Skin of body (tissue), 3 donors: ENCODE measurements at places on chromosomes 12 and 14. TPM values are rescaled to one million over a fixed set of nuclear protein-coding genes. Genes with fewer than 3 reads are reported as not detected.

DNA sequence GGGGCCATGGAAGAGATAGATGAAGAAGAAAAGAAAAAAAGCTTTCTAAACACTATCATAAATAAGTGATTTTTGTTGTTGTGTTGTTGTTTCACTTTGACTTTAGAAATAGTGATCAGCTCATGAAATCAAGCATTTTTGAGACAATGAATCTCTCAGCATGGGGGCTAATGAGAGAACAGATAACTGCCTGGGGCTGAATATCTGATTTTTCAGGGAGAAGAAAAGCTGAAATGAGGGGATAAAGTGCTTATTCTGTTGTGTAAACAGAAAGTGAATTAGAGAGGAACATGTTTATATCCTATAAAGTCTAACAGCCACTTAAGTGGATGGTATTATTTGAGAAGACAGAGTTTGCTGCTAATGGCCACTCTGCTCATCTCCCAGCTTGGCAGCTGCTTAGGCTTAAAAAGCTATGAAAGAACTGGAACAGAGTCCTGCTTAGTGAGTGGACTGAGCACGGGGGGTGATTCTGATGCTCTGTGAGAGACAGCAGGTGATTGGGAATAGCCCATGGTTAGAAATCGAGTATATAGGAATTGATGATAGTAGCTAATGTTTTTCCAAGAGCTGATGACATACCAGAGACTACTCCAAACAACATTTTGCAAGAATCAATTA lies 646.1 kb upstream of the TMEM132C start:
- DNase-seq = no peak

- DNase-seq = no peak
These were observed 43.5 kb downstream of the COX16 start for GRCh38 chr14:70315942-70316341.

Gene SSTR1
- 0.49 TPM for total RNA-seq

DNA sequence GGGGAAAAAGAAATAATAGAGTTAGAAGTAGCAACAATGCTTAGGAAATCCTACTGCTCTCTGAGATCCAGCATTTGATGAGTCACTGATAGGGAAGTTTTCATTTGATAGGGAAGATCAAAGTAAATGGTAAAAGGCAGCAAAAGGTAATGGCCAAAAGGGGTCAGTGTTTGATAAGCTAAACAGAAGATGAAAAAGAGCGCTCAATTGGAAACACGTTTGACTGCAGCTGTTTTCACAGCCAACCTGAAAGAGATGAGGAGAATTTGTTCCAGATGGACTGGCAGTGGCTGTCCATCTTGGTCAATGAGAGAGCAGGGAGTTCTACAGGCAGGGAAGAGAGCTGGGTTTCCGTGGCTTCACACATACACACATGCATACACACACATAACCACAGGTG lies 264.2 kb downstream of the TMEM132C start:
- DNase-seq = no peak

Gene TAS2R31
- total RNA-seq = 13.5 TPM

DNA sequence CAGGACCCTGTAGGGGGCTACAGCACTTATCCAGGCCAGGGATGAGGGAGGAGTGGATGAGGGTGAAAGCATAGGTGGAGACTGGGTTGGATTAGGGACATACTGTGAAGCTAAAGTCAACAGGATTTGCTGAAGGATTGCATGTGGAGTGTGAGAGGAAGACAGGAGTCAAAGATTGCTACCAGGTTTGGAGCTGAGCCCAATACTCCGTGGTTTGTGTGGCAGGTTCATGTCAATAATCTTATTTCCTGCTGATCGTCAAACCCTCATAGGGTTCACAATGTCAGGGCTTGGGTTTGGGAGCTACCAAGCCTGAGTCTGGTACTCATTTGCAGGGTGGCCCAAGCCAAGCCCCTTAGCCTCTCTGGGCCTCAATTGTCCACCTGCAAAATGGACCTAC lies 77.1 kb upstream of the PLXNC1 start:
- DNase-seq = no peak

DNA sequence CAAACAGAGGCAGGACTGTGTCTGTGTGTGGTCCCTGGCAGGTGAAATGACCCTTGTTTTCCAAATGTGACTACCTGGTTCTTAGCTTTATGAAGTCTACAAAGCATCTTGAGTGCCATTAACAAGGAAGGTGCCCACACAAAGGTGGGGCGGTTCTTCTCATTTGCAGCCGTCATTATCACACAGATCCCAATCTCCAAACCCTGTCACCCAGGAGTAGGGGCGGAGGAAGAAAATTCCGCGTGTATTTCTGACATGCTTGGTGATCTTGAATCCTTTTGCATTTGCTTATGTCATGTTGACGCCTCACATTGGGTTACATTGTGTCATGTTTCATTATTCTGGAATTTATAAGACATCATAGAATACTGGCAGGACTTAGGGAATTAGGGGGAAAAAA lies 277.3 kb downstream of the VRK1 start:
- DNase-seq = no peak

- DNase-seq = no peak
These were observed 58.1 kb downstream of the DAAM1 start for GRCh38 chr14:59246566-59246965.

Gene ALKBH2
- 15.4 TPM for total RNA-seq

Gene TTC5
- 17.7 TPM for total RNA-seq

Gene PLEKHG3
- total RNA-seq = 39.6 TPM

Gene SLC25A47
- total RNA-seq = not detected

Gene B4GALNT1
- total RNA-seq = 1.7 TPM

GRCh38 chr12:68495336-68496070 lies 115.2 kb upstream of the RAP1B start:
- DNase-seq = peak; percentile 47

DNA sequence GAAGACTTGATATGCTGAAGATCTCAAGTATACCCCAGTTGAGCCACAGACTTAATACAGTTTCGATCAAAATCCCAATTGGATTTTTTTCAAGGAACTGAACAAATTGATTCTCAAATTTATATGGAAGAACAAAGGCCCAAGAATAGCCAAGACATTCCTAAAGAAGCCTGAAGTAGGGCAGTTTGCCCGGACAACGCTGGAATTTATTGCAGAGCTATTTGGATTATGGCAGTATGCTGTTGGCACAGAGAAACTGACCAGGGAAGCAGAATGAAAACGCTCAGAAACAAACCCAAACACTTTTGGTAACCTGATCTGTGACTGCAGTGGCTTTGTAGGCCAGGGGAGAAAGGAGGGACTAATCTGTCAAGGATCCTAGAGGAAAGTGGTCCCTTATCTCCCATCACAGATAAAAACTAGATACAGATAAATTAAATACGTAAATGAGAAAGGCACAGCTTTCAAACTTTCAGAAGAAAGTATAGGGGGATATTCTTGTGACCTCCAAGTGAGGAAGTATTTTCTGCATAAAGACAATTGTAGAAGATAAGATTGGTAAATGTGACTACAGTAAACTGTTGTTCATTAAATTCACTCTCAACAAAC lies 35.9 kb upstream of the GSC start:
- DNase-seq = peak; percentile 44

Gene SYCP3
- 0.10 TPM for total RNA-seq

- no peak for DNase-seq
These were observed at the start of gene CCDC88C for GRCh38 chr14:91417120-91417982. TSS of gene CCDC88C (minus strand) at chr14:91417820. CDS start at chr14:91417690, 130 bp downstream.

DNA sequence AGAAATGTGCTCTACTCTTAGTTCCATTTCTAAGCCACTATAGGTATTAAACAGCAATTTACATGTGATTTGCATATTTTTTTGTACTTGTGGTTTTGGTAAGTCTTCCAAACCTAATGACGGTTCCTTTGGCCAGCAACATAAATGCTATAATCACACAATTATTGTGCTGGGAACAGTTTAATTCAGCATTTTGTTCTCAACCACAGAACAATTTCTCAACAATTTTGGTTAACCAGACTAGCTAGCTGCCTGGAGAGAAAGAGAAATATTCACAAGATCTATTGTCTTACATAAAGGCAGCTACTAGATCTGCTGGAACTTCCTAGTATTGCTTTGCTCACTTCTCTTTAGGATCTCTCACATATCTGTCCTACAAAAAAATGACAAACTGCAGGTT lies 265.3 kb downstream of the SOX5 start:
- DNase-seq = no peak

Gene MYO1H
- total RNA-seq = 2.4 TPM

DNA sequence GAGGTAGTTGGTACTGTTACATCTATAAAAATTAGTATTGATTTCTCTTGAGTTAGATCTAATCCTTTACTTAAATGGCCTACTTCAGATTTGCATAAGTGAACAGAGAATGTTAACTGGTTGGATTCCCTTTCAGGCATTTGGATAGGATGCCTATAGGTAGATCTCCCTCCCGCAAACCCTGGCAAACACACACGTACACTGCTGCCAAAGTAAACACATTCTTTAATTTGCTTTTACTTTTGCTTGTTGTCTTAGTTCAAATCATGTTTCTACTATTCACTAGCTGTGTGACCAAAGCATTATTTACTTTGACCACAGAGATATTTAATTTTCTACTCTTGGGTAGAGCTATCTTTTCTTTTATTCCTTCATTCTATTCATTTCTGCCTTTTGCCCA lies 936.1 kb upstream of the FBXO33 start:
- DNase-seq = no peak

Gene OAS2
- total RNA-seq = 2.2 TPM

DNA sequence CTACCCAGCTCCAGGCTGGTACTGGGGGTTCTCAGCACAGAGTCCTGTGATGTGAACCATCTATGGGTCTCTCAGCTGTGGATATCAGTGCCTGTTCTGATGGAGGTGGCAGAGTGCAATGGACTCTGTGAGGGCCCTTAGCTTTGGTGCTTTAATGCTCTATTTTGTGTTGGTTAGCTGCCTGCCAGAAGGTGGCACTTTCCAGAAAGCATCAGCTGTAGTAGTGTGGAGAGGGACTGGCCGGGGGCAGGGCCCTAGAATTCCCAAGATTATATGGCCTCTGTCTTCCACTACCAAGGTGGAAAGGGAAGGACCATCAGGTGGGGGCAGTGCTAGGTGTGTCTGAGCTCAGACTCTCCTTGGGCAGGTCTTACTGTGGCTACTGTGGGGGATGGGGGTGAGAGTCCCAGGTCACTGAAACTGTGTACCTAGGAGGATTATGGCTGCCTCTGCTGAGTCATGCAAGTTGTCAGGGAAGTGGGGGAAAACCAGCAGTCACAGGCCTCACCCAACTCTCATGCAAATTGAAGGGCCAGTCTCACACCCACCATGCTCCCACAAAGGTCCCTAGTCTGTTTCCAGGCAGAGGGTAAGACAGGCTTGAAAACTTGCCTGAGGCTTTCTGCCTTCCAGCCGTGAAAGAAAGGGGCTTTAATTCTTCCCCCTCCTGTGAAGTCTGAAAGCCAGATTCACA lies 878.1 kb downstream of the C12orf50 start:
- no peak for DNase-seq

Gene CLEC7A
- 5.8 TPM for total RNA-seq

DNA sequence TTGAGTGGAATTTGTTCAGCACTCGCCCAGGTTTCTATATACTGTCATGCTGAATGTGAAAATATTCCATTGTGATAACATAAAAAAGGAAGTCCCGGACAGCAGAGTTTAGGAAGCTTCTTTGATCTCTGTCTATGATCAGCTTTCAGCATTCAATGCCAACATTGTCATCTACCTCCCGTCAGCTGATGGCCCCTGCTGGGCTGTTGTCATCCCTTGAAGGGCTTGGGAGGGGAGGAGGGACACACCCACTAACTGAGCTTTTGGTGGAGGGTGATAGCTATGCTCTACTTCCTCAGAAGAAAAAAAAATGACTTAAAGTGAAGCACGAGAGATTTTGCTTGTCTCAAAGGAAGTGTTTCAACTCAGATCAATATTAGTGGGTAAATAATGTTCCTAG lies 4.7 kb upstream of the KRT77 start:
- DNase-seq = no peak

DNA sequence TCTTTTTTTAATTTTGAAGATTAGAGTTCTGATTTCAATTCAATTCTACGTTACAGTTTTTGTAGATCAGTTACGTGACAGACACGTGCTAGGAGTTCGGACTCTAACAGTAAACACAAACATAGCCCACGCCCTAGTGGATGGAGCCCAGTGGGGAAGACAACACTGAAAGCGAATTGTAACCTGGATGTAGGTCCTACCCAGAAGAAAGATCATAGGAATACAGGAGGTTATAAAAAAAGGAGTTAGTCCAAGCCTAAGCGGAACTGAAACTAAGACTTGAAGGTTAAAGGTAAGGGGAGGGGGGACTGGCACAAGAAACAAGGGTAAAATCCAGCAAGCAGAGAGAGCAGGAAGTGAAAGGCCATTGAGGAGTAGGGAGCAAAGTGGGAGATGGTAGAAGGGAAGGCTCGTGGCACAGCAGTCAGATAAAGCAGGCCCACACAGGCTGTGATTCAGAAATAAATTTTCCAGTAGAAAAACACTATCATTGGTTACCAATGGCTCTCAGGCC lies 15.7 kb upstream of the CRY1 start:
- DNase-seq = no peak

Gene IL26
- not detected for total RNA-seq

Gene CLEC4D
- 0.99 TPM for total RNA-seq

Gene RNF212B
- total RNA-seq = not detected

Gene INHBE
- 0.10 TPM for total RNA-seq

- no peak for DNase-seq
These were observed 103.2 kb upstream of the NAV3 start for GRCh38 chr12:77727442-77728001.

DNA sequence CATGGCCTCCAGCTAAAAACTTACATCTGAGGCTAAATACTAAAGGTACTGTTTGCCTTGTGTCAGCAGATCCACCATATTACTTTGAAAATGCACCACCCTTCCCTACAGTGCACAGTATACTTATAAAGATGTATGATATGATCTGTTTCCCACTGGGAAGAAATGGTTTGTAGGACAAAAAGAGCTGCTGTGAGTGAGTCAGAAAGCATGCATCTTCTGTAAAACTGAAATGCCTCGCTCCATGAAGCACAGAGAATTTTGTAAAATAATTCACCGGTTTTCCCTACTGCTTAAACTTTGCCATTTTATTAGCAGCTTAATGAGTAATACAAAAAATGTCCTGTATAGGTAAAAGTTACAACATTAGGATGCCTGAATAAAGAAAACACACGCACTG lies 68.8 kb downstream of the MDGA2 start:
- DNase-seq = no peak

Gene GLT1D1
- 2.2 TPM for total RNA-seq

Gene ENDOU
- total RNA-seq = 20.8 TPM

Gene ACSM4
- not detected for total RNA-seq

DNA sequence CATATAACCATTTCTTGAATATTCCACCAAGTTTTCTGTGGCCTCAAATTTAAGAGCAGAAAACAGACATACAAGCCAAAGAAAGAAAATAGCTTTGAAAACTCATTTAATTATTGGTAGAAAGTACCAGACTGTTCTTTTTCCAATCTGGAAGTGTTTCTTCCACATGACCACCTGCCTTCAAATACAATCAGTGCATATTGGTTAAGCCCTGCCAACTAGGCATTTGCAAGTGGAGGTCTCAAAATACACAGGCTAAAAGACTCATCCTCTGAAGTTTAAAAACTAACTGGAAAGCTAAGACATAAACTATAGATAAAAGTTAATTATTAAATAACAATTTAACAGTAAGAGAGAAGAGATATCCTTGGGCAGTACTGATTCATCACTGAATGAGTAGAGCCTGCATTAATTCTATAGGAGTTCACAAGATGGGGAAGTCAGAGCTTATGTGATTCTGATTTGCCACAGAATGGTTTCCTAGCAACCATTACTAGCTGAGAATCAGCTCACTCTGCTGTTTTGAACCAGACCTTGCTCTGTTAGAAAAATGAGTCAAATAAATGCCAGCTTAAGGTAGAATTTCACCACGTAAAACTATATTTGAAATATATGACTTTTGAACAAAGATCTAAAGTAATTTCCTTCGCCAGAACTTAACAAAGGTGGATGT lies 433.8 kb downstream of the FUT8 start:
- DNase-seq = no peak

Gene POLE2
- 13.4 TPM for total RNA-seq

Gene FAM181A
- total RNA-seq = not detected

- DNase-seq = no peak
These were observed 72.6 kb downstream of the BTG1 start for GRCh38 chr12:92073094-92073493.
